ENCODE measurements at places on chromosomes 6 and 20.

DNA sequence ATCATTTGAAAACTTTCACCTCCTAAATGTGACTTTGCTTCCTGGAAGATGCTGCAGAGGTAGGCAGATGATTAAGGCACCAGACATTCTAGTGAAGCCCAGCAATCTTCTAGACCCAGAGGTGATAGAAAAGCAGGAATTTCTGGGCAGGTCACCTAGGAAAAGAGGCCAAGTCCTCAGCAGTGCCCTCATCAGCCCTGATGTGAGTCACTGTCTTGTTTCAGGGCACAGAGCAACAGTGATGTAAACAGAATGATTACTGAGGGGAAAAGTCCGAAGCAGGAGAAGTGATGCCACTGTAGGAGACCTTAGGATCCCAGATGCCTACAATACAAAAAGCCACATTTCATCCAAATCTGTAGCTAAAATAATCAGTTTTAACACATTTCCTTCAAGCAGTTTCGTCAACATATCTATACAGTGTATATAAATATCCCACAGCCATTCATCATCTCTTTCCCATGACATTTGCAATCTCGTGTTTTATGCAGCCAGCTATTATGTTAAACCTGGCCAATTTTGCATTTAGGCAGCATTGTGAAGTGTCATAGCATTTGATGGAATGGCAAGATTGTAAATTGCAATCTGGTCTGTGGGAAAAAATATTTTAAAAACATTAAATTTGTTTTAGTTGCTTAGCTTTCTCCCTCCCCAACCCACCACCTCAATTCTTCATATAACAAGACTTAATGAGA, 401.2 kb upstream of the RNF217 start:
- no peak for DNase-seq

GRCh38 chr6:37225350-37226169, 32.0 kb upstream of the TBC1D22B start:
- no peak for DNase-seq

- DNase-seq, result peak; percentile 15
Observed at GRCh38 chr20:53708129-53708968, 114.7 kb upstream of the ZNF217 start.

- peak; percentile 28 for DNase-seq
Observed at GRCh38 chr20:21322083-21322710, 19.1 kb downstream of the XRN2 start.

DNA sequence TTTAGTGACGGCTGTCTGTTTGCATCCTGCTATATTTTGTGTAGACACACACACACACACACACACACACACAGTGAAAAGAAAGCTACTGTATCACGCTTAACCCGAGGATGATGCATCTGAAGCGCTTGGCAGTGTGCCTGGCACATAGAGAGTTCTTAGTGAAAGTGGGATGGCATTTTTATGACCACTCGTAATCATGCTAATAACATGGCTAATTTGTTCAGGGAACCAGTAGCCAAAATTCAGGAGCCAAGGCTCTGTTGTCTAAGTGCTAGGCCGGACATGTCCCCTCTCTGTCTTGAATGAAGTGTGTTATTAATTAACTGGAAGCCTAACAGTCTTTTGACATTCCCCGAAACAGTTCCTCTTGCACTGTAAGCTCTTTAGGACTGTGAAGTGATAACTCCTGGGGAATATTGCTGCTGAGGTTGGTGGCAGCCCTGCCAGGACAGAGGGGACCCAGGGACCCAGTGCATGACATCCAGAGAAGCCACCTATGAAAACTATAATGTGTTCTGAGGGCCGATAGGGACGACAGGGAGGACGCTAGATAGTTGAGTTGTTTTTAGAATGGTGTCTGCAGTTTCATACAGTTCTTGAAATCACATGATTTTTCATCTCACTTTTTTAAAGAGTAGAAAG, 45.0 kb upstream of the IRF4 start:
- no peak for DNase-seq

GRCh38 chr20:58640446-58640845, 10.6 kb upstream of the STX16 start:
- peak; percentile 36 for DNase-seq
